Ascending aorta (tissue), 2 donors: ENCODE measurements at places on chromosomes 5 and 9.

DNA sequence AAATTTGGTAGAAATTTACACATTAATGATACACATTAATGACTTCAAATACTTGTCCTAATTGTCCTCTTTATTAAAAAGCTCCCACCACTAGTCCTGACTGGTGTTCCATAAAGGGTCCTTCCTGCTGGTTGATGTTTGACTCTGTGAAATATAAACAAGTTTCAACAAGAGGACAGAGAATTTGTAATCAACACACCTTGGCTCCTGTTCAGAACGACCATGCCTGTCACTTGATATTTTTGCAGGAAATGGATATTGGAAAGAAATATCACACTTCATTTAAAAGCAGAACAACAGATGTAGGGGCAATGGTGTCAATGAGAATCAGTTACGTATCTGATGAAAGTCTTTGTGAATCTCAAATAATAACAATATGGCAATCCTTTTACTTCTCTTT is 211.7 kb downstream of the ENC1 start:
- DNase-seq, result no peak

GRCh38 chr5:45509371-45509770 is 186.8 kb downstream of the HCN1 start:
- no peak for DNase-seq

DNA sequence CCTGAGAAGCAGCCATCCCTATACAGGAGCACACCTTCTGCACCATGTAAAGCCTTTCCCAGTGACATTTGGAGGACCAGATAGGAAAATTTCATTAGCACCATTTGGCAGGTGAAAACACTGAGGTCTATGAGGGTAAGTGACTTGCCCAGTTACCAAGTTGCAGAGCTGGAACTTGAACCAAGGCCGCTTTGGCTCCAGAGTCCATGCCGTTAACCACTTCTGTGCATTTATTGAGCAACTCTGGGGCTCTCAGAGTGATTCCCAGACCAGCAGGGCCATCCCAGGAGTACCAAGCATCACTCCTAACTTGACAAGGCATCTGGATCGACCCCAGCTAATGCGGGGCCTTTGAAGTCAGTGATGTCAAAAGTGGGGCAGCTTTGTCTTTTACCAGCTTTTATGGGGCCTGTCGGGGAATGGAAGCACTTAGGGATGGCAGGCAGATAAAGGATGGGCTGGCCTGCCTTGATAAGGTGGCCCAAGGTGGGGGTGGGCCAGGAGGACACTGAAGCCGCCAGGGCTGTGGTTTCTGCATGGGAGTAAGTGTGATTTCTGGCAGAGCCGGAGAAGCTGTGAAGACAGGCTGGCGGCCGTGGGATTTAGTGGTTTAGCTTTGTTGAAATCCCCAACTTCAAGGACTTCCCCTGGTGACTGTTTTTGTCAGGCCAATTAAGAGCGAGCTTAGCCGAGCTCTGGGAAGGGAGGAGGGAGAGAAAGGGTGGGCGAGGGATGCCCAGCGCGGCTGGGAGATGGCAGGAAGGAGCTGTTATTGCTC is 127.3 kb downstream of the MACROH2A1 start:
- no peak for DNase-seq

- DNase-seq, result no peak
Observed at GRCh38 chr9:8649160-8649559, 849.6 kb upstream of the DMAC1 start.

- no peak for DNase-seq
Observed at GRCh38 chr5:169668732-169669131, 31.7 kb downstream of the DOCK2 start.

DNA sequence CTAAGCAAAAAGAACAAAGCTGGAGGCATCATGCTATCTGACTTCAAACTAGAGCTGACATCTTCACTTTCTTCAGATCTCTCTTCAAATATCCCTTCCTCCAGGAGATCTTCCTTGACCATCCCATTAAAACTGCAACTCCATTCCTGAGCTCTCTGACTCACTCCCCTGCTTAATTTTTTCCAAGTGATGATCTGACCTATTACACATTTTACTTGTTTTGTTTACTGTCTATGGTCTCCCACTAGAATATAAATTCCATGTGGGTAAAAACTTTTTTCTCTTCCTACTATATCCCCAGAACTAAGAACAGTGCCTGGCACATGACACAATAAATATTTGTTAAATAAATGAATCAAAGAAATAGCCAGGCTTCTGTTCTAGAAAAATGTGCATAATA is 87.5 kb downstream of the SLIT3 start:
- DNase-seq, result no peak
